Left lung (tissue), 14 donors: ENCODE measurements at places on chromosomes 4 and X. TPM values are rescaled to one million over a fixed set of nuclear protein-coding genes. Genes with fewer than 3 reads are reported as not detected.
A peak's percentile ranks its signal among the peaks of the same experiment; 100 is the strongest.

The SRPX2 gene
- 25.9 TPM for total RNA-seq

GRCh38 chrX:20211261-20211786 is 55.4 kb downstream of the RPS6KA3 start:
- no peak overlapping the region for H3K4me3 ChIP-seq
- no peaks in the 10 kb centered on the region for H3K36me3 ChIP-seq
- no peaks in the 10 kb centered on the region for H3K27me3 ChIP-seq
- DNase-seq, result no peak

DNA sequence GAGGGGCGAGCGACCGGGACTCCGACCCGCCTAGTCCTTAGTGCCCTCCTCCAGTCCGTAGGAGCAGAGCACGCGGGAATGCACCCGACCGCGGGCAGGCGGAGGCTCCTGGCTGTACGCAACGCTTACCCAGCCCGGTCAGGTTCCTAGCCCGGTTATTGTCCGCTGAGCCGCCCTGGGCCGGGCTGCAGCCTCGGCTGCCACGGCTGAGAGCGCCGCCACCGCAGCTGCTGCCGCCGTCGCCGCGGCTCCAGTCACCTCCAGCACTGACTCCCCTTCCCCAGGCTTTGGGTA is at the start of gene AMER1:
AMER1 (minus strand) TSS at position 268 of the 294 bp plus-strand sequence. CDS start 12,422 bp downstream, outside the sequence.
- no peaks in the 10 kb centered on the region for H3K36me3 ChIP-seq
- DNase-seq, result no peak
- H3K27me3 ChIP-seq, result no peaks in the 10 kb centered on the region
- peak within 1 kb of the TSS; percentile 79 for H3K27ac ChIP-seq

DNA sequence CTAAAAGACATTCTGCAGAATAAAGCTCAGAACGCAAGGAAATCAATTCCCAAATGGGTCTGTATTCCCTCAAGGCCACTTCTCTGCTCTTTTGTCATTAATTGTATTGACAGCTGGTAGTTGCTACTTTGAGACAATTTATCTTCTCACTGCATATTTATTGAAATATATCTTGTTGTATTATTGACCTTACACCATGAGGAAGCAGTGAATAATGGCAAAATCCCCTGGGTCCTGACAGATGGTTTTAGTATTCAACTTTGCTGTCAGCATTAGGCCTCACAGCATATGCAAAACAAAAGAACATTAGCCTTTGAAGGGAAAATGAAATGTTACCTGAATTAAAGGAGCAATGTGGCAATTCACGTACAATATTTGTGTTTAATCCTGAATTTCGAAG is 406.1 kb upstream of the TRAM1L1 start:
- no peak overlapping the region for H3K27ac ChIP-seq
- H3K27me3 ChIP-seq, result no peaks in the 10 kb centered on the region
- no peak overlapping the region for H3K4me3 ChIP-seq

DNA sequence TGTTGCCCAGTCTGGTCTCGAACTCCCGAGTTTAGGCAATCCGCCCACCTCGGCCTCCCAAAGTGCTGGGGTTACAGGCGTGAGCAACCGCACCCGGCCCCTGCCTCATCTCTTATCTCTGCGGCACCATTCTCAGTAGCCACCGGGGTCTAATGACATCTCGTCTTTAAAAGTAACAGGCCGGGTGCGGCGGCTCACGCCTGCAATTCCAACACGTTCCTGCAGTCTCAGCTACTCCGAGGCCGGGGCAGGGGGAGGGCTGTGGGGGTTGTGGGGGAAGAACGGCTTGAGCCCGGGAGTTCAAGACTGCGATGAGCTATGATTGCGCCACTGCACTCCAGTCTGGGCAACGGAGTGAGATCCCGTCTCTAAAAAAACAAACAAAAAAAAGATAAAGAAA is 28.8 kb downstream of the ING2 start:
- H3K27me3 ChIP-seq, result no peaks in the 10 kb centered on the region
- H3K4me3 ChIP-seq, result no peak overlapping the region
- H3K36me3 ChIP-seq, result no peaks in the 10 kb centered on the region
- no peak for DNase-seq
- no peak overlapping the region for H3K27ac ChIP-seq

The GK gene
- total RNA-seq, result 65.9 TPM

The NAA11 gene
- total RNA-seq, result not detected

- peak within 1 kb of the TSS; percentile 30 for H3K4me3 ChIP-seq
- H3K36me3 ChIP-seq, result no peaks in the 10 kb centered on the region
- no peaks in the 10 kb centered on the region for H3K4me1 ChIP-seq
- no peaks in the 10 kb centered on the region for H3K27me3 ChIP-seq
- peak within 1 kb of the TSS; percentile 87 for H3K27ac ChIP-seq
- DNase-seq, result peak; percentile 88
These were observed at the start of gene PCDH18 for GRCh38 chr4:137531986-137532868. Gene PCDH18, minus strand, starts transcription at chr4:137532494. Its CDS starts 406 bp downstream, at chr4:137532088.
